ENCODE measurements at places on chromosomes 3 and 15. TPM values are rescaled to one million over a fixed set of nuclear protein-coding genes. Genes with fewer than 3 reads are reported as not detected.

DNA sequence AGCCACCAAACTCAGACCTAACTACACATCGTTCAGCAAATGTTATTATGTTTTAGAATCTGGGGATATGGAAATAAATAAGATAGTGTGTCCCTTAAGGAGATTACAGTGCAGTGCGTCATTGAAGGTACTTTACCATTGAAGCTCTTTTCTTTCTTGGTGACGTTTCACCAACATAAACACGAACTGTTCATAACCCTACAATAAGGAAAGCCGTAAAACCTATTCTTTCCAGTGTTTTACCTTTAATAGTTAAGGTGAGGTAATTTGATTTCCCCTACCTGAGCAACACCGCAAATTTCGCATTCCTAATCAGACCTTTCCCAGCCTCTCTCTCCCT lies 826 bp downstream of the CCDC66 start:
- DNase-seq: no peak

DNA sequence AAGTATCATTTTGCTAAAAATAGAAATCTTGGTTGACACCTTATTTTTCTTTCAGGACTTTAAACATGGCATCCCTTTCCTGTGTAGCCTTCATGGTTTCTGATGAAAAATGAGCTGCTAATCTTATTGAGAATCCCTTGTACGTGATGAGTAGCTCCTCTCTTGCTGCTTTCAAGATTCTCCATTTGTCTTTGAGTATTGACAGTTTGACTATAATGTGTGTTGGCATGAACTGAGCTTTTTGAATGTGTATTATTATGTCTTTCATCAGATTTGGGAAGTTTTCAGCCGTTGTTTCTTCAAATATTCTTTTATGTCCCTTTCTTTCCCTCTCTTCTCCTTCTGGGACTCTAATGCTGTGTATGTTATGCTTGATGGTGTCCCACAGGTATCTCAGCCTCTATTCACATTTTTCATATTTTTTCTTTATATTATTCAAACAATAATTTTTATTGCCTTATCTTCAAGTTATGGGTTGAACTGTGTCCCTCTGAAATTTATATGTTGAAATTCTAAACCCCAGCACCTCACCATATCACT lies 4.1 kb upstream of the C3orf22 start:
- DNase-seq: no peak

DNA sequence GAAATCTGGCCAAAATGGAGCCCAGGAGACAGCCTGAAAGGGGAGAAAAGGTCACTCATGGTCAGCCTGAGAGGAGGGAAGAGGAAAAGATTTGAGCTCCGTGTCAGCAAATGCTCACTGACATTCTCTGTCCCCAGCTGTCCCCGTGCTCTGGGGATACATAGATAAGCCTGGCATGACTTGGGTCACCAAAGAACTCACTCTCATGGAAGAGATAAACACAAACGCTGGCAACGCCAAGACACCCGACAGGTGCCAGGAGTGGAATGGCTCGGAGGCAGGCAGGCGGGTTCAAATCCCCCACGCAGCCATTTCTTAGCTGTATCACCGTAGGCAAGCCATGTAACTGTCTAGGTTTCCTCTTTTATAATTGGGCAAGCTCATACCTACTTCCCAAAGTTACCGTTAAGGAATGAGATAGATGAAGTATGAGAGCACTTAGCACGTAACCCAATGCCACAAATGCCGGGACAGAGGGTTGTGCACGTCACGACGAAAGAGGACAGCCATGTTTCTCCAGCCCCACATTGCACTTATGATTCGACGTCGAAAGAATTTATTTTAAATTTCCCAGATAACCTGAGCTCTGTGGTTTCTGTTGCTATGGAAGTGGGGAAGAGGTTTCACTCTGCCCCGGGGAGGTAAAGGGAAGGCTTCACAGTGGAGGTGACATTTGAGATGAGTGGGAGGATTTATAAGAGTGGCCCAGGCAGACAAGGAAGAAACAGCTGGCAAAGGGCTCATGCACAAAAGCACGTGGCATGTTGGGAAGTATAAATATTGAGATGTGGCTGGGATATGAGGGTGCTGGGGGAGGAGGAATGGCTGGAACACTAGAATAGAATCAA lies 41.4 kb upstream of the TSEN2 start:
- no peak for DNase-seq

DNA sequence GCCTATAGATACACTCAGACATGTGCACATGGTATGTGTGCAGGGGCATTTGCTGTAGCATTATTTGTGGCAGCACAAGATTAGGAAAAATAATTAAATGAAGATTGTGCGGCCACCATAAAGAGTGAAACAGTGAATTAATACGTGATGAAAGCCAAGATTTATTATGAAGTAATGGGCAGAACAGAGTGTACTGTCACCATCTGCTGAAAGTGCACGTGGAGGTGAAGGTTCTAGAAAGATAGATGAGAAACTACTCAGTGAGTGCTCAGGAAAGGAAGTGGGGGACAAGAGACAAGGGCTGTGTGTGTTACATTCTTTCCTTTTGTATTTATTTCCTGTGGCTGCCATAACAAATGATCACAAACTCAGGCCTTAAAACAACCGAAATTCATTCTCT lies 246.1 kb upstream of the ATP10A start:
- DNase-seq: no peak

DNA sequence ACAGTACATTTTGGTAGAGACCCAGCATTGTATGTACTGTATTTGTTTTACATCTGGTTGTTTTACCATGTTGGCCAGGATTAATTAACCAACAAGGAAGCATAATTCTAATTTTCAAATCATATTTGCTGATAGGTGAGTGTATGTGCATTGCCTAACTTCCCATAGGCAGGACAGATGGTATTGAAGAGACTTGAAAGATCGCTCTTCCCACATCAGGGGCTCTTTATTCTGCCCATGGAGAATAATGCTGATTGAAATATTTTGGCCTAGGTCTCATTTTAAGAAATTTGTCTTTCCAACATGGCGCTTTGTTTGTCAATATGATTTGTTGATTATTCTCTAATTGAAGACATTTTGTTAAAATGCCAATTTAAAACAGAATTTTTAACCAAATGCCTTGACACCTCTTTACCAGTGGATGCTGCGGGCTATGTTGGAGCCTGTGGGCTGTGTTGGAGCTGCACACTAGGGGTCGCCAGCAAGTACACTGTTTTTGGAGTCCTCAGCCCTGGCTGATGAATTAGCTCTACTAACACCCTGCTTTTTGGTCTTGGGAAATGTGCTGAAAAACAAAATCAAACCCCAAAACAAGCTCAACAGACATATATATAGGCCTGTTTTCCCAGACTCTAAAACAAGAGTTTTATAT lies 5.3 kb downstream of the P2RY12 start:
- DNase-seq: no peak

DNA sequence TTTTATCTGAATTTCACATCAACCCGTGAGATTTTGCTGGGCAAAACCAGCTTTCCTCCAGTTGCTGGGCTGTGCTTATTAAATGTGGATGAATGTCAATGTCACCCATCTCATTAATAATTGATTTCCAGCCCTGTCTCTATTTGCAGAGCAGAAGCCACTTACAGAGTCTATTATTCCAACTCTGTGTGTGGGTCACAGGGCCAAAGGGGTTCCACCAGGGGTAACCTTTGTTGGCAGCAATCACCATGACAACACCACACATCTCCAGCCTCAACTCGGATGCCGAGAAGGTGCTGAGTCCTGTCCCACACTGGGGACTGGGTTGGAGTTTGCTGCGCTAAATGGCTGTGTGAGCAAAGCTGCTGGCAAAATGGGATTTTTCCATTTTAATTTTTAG lies 51.1 kb upstream of the WNT5A start:
- DNase-seq: no peak

DNA sequence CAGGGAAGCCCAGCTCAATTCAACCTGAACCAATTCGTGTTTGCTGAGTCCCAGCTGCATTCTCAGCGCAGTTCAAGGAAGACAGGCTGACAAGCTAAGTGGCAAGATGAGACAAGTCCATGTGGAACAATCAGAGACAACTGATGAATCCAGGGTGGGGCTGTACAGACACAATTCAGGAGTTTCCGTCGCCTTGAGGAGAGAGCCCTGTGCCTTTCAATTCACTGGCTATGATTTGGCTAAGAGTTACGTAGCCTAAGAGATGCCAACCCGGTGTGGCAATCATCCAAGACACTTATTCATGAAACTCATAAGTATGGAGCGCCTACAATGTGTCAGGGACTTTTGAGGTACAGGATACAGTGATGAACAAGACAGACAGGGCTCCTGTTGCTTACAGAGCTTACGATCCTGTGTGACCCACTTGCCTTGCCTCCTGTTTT lies 15.5 kb upstream of the ZBED2 start:
- peak; percentile 62 for DNase-seq

DNA sequence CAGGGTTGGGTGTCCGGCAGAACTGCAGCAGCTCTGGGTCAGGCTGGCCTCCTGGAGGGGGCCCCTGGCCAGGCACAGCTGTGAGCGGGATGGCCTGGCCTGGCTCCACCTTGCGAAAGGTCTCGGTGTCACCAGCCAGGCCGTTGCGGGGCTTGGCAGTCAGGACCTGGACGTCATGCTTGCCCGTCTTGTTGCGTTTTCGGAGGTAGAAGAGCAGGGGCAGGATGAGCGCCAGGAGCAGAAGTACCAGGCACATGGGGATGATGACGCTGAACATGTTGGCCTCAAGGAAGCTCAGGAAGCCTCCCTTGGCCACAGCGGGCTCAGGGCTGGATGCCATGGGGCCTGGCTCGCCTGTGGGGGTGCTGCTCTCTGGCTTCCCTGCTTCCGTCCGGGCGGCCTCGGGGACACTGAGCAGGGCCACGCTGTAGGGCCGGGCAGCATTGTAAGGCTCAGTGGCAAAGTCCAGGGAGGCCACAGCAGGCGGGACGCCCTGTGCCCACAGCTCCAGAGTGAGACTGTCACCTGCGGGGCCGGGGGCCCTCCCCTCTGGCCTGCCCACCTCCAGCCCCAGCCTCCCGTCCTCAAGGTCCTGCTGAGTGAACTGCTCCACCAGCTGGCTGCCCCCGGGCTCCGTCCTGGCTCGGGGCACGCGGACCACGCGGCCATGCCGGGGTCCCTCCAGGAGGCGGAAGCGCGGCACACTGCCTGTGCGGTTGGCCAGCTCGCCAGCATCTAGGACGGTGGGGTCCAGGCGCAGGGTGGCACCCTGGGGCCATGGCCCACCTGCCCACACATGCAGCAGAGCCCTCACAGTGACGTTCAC lies 28.1 kb downstream of the SNX33 start:
- DNase-seq: no peak

GRCh38 chr15:78399091-78399490 lies 38.9 kb upstream of the IREB2 start:
- no peak for DNase-seq

DNA sequence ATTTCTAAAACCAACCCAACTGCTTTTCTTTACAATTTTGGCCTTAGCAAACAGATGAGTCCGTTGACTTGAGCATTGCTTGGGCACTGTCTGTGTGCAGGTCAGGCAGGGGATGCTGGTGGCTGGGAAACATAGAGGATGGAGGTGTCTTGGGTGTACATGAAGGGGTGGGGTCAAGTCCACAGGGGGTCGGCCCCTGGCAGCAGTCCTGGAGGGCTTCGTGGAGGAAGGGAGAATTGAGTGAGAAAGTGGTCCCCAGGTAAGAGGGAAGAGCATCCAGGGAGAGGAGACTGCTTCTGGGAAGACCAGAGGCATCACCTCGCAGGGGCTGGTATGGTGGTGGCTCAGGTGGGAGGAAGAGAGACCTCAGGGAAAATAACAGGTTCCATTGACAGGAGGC lies 144.8 kb downstream of the TJP1 start:
- DNase-seq: no peak

- no peak for DNase-seq
Observed at GRCh38 chr3:134600206-134600605, 50.6 kb downstream of the KY start.

GRCh38 chr3:179266701-179267211 lies 15.8 kb upstream of the KCNMB3 start:
- DNase-seq: no peak

- DNase-seq: no peak
Observed at GRCh38 chr15:68862415-68862814, 41.7 kb upstream of the ANP32A start.

GRCh38 chr3:141738891-141739363 lies 829 bp downstream of the RNF7 start:
- DNase-seq: no peak

GRCh38 chr15:42121682-42122081 lies 27.3 kb upstream of the PLA2G4D start:
- no peak for DNase-seq

DNA sequence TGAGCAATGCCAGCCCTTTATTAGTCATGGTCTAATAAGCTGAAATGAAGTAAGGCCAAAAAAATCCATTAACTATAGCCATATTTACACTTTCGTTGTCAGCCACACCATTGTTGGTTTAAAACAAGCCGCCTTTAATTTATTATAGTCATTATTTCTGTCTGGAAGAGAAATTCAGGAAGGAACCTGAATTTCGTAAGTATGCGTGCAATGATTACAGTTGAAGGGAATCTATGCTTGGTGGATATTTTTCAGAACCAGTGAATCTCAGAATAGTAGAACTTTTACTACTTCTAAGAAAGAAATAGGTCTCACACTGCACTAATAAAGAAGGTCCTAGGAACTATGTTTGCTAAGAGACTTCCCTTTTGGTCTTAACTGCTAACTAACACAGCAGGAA lies 59.1 kb downstream of the FAM43A start:
- no peak for DNase-seq

GRCh38 chr3:87793337-87793877 lies 265.4 kb downstream of the CGGBP1 start:
- no peak for DNase-seq

DNA sequence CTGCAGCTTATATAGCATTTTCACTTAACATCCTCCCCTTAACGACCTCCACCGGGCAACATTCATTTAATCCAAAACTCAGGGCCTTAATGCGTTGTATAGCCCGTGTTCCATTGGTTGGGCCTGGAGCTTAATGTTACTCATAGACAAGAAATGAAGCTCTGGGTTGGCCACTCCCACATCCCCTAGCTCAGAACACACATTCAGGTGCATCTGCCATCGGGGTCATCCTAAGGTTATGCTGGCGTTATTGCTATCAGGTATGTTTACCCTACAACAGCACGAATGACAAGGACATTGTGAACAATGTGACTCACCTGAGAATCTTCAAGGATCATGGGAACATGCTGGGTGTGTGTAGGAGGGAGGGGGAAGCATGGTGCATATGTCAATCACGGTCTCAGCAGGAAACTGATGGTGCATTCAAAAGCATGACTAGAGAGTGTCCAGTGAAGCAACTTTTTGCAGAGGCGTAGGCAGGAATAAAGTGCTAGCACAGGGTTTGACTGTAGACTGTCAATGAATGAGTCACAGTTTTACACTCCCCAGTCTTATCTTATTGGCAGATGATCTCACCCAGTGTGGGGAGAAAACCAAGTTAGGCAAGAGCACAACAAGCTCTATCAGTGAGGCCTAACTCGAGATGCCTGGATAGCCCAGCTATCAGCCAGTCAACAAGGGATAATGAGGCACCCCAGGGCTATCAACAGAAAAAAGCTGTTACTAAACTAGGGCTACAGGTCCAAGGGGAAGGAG lies 402.1 kb upstream of the MCTP2 start:
- DNase-seq: peak; percentile 69

The ETV5 gene
- total RNA-seq: 15.3 TPM

The DPPA2 gene
- total RNA-seq: not detected

The TRNT1 gene
- total RNA-seq: 7.9 TPM

The GOLGA6L7 gene
- not detected for total RNA-seq
